ENCODE measurements at places on chromosomes 2 and 18.

DNA sequence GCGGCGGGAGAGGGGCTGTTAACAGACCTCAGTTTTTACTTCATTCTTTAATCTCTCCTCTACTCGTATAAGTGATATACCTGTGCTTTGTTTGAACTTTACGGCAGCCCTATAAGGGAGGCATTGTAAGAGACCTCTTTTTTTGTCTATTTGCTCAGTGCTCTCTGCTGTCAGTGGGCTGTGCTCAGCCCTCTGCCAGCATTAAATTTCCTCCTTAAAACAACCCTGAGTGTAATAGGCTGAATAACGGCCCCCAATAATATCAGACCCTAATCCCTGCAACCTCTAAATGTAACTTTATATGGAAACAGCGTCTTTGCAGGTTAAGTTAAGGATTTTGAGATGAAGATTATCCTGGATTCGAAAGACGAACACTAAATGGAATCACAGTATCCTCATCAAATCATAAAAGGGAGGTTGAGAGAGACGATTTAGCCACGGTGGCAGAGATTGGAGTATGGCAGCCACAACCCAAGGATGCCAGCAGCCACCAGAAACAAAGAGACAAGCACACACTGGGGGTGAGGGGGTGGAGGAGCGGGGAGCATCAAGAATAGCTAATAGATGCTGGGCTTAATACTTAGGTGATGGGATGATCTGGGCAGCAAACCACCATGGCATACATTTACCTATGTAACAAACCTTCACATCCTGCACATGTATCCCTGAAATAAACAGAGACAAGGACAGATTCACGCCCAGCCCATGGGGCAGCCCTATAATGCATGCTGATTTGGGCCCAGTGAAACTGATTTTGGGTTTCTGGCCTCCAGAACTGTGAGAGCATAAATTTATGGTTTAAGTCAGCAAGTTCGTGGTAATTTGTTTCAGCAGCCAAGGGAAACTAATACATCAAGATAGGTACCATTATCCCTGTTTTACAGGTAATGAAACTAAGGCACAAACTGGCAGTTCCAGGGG, 894 bp upstream of the FARSB start:
- no peak for DNase-seq

DNA sequence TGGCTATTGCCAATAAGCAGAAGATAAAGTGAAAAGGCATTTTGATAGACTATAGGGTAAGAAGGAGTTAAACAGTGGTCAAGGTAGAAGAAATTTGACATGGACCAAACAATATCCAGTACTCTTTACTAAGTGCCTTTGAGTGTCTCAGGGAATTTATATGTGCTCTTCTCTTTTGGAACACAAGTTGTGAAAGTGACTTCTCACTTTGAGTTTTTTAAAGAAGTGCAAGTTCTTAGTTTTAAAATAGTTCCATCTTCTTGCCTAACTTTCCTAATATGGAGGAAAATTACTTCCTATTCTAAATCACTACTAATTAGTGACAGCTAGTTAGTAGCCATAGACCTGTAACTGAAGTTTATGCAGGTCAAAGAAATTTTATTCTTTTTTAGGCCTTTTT, 63.4 kb downstream of the AFTPH start:
- no peak for DNase-seq

- peak; percentile 77 for DNase-seq
Observed at GRCh38 chr2:26503231-26503880, 25.4 kb upstream of the OTOF start.

- DNase-seq = no peak
Observed at GRCh38 chr2:5330961-5331360, 361.2 kb upstream of the SOX11 start.

- no peak for DNase-seq
Observed at GRCh38 chr2:135563793-135564192, 32.5 kb downstream of the R3HDM1 start.

DNA sequence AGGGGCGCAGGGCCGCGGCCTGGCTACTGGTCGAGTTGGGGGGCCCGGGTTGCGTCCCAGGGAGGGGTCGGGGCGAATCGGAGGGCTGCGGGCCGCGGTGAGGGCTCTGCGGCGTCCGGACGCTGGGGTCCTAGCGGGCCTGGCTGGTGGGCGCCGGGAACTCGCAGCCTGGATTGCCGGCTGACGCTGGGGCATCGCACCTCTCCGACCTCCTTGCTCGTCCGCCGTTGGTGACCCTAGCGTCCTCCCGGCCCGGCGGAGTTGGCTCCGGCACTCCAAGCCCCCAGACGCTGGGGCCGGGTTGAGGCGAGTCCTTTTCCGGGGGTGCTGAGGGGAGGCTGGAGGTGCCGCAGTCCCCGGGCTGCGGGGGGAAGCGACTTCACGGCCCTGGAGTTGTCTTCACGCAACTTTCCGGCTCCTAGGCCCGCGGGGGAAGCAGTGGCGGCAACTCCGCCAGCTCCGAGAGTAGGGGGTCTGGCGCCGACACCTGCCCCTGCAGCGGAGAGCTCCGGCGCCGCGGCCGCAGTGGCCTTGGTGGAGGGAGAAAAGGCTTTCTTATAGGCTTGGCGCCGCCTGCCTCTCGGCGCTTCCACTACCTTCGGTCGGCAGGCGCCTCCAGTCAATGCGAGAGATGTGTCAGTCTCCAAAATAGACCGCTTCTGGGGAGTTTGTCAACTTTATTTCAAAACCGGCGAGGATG, 70.3 kb downstream of the HAUS1 start:
- peak; percentile 37 for DNase-seq

GRCh38 chr2:217981971-217982370, 20.8 kb downstream of the TNS1 start:
- no peak for DNase-seq

- peak; percentile 59 for DNase-seq
Observed at GRCh38 chr2:101387151-101387834, at the start of gene CREG2. CREG2 (minus strand) TSS chr2:101387503; CDS start chr2:101387457, 46 bp downstream.

DNA sequence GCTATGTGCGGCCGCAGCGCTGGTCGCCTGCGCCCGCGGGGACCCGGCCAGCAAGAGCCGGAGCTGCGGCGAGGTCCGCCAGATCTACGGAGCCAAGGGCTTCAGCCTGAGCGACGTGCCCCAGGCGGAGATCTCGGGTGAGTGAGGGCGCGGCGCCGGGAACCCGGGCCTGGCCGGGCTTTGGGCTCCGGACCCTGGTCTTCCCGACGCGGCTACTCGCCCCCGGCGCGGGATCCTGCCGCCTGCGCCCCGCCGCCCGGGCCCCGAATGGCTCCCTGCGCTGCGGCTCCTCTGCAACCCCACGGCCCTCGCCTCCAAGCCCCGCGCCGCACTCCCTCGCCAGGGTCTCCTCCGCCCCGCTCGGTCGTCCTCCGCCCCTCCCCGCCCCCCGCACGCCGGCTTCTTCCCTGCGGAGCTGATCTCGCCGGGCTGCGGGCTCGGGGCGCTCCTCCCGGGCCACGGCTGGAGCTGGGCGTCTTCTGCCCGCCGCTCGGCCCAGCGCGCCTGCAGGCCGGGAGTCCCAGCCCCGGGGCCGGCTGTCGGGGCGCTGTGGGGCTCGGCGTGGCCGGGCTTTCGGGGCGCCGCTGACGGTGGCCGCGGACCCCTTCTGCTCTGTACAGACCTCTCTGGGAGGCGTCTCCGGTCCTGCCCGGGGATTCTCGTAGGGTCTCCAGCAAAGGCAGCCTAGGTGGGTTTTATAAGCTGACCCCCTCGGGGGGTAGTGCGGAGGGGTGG, 652 bp downstream of the GPC1 start:
- no peak for DNase-seq

DNA sequence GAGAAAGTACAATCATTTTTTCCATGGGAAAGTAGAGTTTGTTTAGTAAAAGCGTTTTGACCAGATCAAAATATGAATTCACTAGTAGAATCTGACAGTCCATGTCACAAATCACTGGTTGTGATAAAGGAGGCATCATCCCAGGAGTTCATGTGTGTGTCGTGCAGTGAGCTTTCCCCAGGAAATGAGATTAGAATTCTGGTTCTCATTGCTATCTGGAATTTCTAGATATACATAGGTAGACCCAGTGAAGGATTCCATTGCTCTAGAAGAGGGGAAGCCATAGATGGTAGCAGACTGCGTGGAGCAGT, 206.6 kb downstream of the NCK2 start:
- DNase-seq = no peak

DNA sequence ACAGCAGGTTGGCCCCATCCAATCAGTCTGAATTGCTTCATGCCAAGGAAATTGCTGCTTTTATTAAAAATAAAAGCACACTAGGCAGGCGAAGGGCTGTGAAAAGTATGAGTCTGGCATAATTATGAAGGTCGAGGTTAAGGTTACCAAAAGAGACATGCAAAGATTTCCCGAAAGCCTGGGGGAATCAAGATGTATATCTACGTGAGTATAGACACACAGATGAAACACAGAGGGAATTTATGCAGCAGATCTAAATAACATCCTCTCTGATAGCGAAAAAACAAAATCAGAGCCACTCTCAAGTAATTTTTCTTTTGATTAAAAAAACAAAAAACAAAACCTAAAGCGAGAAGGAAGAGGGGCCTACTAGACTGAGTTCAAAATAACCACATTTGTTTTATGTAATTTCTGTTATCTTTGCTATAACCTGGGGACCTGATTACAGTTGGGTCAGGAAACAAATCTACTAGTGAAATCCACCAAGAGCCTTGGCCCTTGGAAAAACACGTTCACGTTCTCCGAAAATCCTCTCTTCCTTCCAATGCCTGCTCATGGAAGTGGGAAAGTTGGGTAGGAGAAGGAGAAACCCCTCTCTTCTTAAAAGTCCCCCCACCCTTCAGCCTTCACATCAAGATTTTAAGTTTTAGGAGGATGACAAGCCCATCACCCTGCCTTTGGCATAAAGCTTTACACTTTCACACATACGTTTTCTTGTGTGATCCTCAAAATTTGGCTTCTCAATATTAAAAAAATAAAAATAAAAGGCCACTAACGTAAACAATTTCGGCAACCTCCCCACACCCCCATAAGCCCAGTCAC, 1.4 kb downstream of the AAK1 start:
- DNase-seq = no peak

- no peak for DNase-seq
Observed at GRCh38 chr2:177675350-177675821, 282.8 kb downstream of the AGPS start.

GRCh38 chr2:60517446-60517845, 36.0 kb downstream of the BCL11A start:
- DNase-seq = no peak

DNA sequence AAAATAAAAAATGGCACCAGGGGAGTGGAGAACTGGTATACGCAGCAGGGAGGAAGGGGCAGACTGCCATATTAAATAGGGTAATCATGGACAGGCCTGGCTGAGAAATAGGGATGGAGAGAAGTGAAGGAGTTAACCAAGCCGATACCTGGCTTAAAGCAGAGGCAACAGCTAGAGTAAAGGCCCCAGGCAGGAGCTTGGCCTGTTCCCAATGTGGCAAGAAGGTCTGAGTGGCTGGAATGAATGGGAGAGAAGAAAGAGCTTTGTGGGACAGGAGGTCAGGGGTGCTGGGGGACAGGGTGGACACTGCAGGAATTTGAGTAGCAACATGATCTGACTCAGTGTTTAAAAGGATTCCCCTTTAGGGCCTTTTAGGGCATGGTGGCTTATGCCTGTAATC, 15.9 kb upstream of the AGFG1 start:
- no peak for DNase-seq

GRCh38 chr2:170679607-170680079, 35.5 kb upstream of the SP5 start:
- DNase-seq = no peak

- DNase-seq = no peak
Observed at GRCh38 chr2:45337481-45337880, 273.6 kb downstream of the SRBD1 start.

GRCh38 chr2:137921105-137921880, 43.0 kb upstream of the HNMT start:
- no peak for DNase-seq

- DNase-seq = no peak
Observed at GRCh38 chr18:79421275-79421857, 25.6 kb downstream of the NFATC1 start.

- DNase-seq = no peak
Observed at GRCh38 chr2:141513853-141514252, 617.0 kb downstream of the LRP1B start.

DNA sequence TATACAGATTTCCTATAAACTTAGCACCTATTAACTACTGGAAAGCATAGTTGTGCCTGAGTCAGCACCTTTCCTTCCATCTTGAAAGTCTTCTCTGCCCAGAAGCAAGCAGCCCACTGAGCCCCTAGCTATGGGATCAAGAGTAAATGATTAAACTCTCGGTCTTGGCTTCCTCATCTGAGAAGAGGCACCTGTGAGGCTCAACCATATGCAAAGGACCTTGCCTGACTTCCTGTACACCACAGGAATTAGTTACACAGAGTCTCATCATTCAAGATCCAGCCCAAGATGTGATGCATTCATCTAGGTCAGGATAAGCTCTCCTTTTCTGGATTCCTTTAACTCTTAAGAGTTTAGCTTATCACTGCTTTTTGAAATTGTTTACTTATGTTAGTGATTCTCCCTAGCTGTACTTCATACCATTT, 96.0 kb downstream of the CDH2 start:
- no peak for DNase-seq

DNA sequence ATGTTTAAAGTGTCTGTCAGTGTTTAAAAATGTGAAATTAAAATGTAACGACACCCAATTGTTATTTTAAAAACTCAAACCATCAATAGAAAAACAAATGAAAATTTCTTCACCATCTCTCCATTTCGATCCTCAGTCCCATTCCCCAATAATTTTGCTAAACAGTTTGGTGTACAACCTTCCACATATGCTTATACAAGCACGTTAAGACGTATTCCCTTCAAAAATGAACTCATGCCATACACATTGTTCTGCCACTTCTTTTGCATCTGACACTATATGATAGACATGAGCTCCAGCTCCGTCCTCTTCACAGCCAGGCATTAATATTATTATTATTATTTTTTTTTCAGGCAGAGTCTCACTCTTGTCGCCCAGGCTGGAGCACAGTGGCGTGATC, 14.1 kb upstream of the MYCN start:
- no peak for DNase-seq

DNA sequence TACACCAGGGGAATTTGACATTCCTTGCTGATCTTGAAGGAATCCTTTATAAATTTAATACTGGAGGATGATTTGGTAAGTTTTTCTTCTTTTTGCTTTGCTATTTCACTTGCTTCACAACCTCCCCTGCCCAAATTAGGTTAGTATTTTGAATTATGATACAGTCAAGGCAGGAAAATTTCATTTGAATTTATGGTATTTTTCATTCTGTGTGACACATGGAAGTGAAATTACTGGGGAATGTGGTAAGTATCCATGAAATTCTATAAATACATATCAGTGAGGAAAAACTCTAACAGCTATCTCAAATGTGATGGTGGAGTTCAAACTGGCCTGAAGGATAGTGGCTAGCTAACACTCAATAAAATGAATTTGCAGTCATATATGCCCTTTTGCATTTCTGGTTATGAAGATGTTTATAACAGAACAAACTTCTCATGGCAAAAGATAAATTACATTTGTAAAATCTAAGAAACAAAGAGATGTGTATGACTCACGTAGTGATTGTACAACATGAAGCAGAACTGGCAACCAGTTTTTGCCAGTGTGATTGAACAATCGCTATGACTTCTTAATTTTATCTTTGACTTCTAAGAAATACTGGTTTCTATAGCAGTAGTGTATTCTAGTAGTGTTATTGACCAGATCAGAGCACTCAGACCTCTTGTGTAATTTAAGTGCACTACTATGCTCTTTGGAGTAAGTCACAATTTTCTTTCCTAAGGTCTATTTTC, 152.6 kb downstream of the IKZF2 start:
- DNase-seq = no peak

GRCh38 chr2:215887303-215887702, 126.0 kb downstream of the MREG start:
- DNase-seq = no peak

- DNase-seq = no peak
Observed at GRCh38 chr2:216426938-216427337, 14.7 kb downstream of the SMARCAL1 start.

- DNase-seq = no peak
Observed at GRCh38 chr2:32947076-32947483, 327 bp downstream of the LTBP1 start.
